ENCODE measurements at places on chromosomes 4 and X.

DNA sequence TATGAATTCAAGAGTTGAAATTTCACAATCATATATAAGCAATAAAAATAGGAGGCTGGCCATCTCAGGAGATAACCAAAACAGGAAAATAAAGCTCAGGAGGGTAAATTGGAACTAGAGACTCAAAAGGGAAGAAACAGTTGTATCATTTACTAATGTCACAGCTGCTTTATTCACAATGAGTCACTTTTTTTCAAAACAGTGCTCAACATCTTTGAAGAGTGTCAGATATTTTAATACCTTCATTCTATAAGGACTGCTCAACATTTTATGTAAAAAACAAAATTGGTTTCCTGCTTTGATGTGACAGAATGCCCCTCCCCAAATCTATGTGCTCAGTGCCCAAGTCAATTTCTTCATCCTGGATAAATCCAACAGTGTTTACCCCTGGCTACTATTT is 97.7 kb downstream of the DDX60 start:
- no peak for DNase-seq

DNA sequence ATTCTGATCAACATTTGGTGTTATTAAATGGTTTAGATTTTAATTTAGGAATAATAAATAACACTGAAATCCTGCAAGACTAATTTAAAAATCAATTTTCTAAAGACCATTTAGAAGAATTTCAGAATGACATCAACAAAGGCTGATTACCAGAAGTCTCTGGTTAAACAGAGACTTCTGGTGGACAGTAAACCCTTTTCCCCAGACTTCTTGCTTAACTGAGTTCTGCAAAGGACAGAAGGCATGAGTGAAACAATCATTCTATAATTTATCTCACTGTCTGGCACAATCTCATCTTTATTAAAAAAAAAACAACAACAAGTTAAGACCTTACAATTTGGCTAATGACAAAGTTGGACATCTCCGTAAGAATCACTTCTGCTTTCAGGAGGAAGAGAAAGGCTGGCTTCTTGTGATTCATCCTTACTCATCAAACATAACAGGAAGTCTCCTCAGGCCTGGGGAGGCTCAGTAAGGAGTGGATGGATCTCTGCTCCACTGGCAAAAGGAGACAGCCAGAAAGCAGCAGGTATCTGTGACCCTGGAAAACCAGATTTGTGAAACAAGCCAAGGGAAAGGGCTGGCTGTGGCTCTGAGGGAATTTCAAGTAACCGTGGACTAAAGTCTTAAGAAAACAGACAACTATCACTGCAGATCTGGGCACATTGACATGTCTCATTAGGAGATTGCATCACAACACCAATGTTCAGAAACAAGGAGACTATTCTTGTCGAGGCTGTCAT is 908 bp upstream of the TLR6 start:
- peak; percentile 84 for DNase-seq

DNA sequence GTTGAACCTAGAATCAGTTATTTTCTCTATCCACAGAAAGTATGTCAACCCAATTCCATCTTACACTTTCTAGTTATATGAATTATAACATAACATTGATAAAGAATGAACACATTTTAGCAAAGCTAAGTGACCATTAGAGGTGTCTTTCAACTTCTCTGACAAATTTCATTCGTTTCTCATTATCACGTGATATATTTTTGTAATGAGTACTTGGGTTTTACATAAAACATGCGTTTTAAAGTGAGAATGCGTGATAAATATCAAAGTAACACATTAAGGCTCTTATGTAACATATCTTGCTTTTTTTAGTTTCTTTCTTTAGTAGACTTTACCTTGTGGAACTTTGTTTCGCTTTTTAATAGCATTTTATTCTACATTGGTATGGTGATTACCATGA is 1715.1 kb upstream of the IGFBP7 start:
- DNase-seq: no peak

GRCh38 chrX:11305641-11306040 is 12.4 kb downstream of the AMELX start:
- no peak for DNase-seq

DNA sequence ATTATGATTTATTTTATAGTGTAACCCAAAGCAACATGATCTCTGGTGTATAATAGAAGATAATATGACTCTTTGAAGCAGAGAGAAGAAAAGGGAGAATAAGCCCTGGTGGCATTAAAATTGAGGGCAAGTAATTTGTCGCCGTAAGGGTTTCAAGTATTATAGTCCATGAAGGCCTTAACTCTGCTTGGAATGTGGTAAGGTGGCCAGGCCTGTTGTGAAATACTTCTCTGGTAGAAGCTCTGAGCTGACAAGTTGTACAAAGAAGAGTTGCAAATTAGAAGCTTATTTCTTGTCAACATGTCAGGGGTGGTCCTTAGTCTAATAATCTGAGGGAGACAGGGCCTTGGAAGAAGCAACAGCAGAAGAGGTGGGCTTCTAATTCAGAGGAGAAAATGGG is 151.7 kb upstream of the HHIP start:
- DNase-seq: no peak

DNA sequence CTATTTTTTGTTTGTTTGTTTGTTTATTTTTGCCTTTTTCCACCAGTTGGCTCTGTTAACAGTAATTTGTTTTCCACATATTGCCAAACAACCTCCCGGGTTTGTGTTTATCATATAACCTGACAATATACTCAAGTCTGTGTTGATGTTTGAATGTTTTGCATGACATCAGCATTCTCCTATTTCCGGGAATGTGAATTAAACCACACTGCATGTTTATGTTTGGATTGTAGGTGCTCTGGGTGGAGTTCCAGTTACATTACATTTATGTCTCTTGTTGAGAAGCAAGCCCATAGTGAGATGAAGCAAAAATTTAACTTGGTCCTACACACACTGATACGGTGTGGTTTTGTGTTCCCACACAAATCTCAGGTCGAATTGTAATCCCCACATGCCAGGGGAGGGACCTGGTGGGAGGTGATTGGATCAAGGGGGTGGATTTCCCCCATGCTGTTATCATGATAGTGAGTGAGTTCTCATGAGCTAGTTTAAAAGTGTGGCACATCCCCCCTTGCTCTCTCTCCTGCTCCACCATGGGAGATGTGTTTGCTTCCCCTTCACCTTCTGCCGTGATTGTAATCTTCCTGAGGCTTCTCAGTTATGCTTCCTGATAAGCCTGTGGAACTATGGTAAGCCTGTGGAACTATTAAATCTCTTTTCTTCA is 54.4 kb upstream of the CLNK start:
- no peak for DNase-seq

GRCh38 chr4:180792541-180792940 is 1450.7 kb upstream of the TENM3 start:
- DNase-seq: no peak

GRCh38 chr4:99117876-99118693 is 26.0 kb downstream of the ADH4 start:
- DNase-seq: peak; percentile 38

GRCh38 chr4:112002248-112002661 is 143.0 kb upstream of the FAM241A start:
- DNase-seq: no peak

DNA sequence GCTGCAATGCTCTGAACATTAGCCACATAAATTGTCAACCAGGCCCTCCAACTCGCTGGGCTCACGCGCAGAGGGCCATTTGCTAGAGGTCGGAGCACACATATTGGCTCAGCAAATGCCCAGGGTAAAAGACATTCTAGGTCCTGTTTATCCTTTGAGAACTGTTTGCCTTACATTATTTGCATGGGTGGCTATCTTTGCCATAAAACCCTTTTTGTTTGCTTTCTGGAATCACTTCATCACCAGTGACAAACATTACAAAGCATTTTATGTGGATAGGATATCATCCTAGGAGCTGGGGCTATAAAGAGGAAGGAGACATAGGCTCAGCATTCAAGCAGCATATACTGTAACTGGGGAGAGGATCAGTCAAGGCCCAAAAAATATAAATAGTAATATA is 149.2 kb upstream of the RAI2 start:
- no peak for DNase-seq

DNA sequence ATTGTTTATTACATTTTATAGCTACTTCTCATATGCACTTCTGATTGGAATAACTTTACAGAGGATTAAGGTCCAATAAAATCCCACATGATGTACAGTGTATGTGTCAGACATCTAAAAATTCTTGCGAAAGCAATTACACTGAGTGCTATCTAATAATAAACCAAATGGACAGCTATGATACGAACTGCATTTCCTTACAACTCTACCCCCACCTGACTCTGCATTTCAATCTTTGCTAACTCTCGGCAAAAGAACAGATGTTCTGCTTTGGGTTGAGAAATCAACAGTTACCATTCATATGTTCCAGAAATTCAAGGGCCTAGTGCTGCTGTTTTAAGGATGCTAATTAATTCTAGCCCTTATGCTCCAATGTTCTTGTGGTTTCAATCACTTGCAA is 287.9 kb upstream of the NOCT start:
- DNase-seq: peak; percentile 2
